ENCODE measurements at places on chromosomes 12 and 14. TPM values are rescaled to one million over a fixed set of nuclear protein-coding genes. Genes with fewer than 3 reads are reported as not detected.

The HSPB8 gene
- total RNA-seq = 447 TPM

The ZNF641 gene
- total RNA-seq = 28.4 TPM

The KLHDC2 gene
- total RNA-seq = 72.2 TPM

The ALDH1L2 gene
- 6.0 TPM for total RNA-seq

The ST8SIA1 gene
- 8.3 TPM for total RNA-seq

The PLXNC1 gene
- 6.9 TPM for total RNA-seq

- DNase-seq = no peak
Observed at GRCh38 chr14:51692646-51693045, 40.9 kb downstream of the FRMD6 start.

- no peak for DNase-seq
Observed at GRCh38 chr12:105522166-105522825, 191.8 kb downstream of the C12orf75 start.

DNA sequence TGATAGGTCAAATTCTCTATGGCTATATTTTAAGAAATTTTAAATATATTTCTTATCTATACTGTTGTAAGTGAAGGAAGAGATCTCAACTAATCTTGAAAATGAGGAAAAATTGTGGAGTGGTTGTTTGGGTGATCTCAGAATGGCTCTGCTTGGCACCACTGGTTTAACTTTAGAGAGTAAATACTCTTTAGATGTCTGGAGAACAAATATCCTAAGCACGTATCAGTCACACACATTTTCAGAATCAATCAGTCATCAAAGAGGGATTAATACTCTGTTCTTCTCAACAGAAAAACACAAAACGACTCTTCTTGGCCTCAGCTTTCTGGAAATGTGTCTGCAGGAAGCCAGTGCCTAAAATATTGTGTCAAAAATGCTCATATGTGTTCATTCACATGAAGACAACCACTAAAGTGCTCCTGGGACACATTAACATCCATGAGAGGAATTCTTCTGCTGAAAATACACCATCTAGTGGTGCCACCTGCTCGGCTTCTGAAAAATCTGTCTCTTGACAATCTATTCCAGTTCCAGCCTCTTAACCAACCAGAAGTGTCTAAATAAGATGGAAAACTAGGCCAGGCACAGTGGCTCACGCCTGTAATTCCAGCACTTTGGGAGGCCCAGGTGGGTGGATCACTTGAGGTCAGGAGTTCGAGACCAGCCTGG lies 81.1 kb upstream of the CCDC198 start:
- DNase-seq = no peak

DNA sequence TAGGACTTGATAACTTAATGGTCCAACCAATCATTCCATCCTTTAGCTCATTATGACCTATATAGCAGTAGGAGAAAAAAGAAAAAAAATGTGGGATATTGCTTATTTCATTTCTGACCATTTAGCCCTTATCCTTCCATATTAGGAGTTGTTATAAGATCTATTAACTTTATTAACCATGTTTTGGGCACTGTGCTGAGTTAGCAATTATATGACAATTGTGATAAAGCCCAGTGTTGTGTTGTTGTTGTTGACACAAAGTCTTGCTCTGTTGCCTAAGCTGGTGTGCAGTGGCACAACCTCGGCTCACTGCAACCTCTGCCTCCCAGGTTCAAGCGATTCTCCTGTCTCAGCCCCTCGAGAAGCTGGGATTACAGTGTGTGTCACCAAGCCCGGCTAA lies 569.7 kb upstream of the FOXG1 start:
- no peak for DNase-seq

DNA sequence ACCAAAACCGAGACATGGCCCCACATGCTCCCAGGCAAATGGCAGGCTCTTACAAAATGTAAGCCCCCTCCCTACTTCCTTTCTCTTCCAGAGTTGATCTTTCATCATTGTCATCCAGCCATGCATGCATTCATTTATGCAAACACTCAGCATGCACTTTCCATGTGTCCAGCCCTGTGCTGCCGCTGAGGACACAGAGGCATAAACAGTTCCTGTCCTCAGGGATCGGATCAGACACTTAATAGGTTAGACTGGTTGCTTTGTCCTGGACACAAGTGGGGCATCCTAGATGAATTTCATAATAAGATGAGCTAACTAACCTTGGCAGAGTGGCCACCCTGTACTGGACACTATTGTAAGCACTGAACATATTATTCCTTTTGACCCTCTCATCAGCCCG lies 23.1 kb downstream of the PRIMA1 start:
- no peak for DNase-seq

- DNase-seq = no peak
Observed at GRCh38 chr14:21299562-21300130, 19.8 kb downstream of the RPGRIP1 start.

- DNase-seq = no peak
Observed at GRCh38 chr12:132211816-132212215, 67.6 kb downstream of the NOC4L start.

GRCh38 chr12:69469854-69470188 lies 367 bp upstream of the FRS2 start:
- DNase-seq = no peak

GRCh38 chr14:100664841-100665510 lies 61.7 kb upstream of the DLK1 start:
- no peak for DNase-seq

DNA sequence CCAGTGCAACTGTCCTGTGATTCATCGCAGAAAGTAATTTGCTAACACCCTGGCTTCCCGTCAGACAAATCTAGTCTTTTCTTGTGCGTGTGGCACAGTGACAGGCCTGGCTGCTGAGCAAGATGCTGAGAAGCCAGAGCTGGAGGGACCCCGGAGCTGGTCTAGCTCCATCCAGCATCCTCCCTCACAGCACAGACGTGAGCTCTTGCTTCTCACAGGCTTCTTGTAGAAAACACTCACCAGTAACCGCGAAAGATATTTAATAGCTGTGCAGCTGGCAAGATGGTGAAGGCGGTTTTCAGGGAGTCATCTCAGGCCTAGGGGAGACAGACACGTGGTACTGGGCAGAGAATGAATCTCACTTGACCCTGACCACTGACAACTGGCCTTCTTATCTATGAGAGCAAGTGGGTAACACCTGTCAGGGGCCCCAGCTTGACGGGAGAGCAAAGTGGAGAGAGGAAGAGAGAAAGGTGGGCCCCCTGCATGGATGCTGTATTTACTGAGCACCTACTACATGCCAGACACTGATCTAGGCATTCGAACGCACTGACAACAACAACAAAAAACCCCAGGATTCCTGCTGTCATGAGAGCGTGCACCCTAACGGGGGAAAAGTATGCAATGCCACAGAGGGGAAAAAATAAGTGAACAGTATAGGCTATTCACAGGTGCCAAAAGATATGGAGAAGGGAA lies 63.3 kb downstream of the CCDC88C start:
- DNase-seq = no peak

DNA sequence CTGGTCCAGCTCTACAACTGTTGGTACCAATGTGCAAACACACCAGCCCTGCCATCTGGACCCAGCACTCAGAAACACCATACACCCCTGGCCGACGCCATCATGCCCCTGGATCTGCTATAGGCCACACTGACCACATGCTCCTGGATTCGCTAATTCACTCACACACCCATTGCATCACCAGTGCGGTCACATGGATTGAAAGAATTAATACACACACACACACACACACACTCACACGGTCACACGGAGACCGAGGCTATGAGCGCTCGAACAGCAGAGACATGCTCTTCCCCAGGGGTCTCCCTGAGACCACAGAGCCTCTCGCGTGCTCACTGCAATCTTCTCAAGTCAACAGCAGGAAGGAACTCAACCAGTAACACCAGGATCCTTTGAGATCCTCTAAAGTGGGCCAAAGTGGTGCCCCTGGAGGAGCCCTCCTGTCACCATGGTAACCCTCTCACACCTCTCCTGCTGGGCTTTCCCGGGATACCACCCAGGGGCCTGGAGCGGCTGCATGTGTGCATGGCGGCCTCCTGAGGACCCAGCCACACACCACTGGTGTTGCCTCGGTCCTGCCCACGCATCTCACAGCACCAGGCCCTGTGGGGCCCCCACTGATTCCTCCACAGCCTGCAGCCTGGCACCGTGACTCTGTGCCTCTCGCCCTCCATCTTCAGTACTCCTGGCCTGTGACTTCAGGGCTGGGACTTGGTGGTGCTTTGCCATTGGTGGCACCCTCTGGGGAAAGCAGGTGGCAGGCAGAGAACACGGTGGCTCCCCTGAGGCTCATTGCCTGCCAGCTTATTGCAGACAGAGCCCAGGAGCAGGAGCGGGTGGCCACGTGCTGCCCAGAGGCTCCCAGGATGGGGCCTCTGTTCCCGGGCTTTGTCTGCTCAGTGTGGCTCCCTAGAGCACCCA lies 15.1 kb downstream of the LRTM2 start:
- DNase-seq = no peak

DNA sequence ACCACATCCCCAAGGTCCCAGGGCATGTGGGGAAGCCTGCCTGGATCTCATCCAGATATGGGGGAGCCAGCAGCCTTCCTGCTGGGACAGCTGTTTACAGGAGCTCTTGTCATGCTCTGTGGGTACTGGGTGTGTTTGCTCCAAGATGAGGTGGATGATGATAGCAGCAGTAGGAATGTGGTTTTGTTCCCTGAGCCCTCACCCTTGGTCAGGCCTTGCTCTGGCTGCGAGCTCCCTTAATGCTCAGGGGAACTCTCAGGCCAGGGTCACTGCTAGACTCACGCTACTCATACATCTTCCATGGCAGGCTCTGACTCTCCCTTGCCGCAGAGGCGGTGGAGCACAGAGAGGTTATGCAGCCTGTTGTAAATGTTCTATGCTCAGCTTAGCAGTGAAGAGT lies 990.3 kb downstream of the AACS start:
- DNase-seq = no peak

DNA sequence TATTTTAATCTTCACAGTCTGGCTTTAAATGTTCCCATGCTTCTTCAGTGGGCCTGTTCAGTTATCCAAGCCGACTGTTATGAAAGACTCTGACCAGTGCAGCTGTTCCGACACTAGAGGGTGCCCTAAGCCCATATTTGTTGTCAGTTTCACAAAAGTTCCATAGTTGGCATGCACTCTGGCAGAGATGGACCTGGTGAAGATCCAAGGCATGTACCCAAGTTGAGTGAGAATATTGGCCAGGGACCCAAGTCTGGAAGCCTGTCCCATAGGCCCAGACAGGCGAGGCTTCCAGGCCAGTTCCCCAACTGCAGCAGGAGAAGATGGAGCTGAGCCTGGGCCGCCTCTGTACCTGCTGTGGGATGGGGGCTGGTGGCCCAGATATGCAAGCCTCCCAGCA lies 27.4 kb upstream of the GUCY2C start:
- no peak for DNase-seq

DNA sequence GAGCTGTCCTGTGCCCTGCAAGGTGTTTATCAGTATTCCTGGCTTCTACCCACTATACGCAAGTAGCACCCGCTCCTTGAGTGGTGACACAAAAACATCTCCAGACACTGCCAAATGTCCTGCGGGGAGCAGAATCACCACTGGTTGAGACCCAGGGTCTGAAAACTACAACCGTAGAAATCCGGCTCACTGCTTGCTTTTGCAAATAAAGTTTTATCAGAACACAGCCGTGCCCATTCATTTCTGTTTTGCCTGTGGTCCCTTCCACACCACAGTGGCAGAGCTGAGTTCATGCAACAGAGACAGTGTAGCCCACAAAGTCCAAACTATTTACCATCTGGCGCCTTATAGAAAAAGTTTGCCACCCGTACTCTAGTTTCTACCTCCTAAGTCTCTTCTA lies 125.7 kb upstream of the DIO3 start:
- DNase-seq = no peak

DNA sequence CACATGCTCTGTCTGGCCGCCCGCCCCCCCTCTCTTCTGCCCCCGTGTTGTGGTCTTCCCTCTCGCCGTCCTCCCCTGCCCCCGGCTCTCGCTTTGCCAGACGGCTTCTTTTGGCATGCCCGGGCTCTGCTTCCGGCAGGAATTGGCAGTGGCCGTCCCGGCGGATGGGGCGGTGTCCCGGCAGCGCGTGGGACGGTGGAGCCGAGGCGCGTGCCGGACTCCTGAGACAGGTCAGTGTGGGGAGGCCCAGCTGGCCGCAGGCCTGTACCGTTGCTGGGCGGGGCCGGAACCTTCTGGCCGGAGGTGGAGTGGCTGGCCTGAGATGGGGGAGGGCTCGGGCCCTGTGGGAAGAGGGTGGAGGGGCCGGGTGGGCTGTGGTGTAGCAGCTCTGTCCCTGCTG lies 17.1 kb downstream of the KIF26A start:
- DNase-seq = no peak

DNA sequence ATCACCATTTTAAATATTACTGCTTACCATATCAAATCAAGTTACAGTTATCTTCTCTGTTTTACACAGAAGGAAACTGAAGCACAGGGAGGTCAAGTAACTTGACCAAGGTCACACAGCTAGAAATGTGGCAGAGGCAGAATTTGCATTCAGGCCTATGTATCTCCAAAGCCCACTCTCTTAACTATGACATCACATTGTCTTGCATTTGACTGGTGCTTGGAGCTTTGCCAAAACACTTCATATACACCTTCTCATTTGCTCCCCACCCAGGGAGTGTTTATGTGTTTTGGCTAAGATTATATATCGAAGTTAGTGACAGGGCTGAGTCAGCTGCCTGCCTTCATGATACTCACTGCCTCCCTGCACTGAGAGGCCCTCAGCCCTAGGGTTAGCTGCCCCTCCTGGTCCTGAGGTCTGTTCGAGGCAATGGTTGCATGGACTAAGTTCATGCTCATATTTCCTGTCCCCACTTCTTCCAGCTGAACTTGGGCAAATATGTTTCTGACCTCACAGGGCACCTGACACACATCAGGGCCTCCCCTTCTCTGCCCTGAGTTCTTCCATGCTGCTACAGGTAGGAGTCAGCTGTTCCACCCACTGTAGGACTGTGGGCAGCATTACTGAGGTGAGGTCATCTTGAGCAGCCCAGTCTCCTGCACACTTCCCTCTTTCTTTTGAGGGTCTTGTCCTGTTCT lies 1.8 kb downstream of the GALNT6 start:
- DNase-seq = no peak

DNA sequence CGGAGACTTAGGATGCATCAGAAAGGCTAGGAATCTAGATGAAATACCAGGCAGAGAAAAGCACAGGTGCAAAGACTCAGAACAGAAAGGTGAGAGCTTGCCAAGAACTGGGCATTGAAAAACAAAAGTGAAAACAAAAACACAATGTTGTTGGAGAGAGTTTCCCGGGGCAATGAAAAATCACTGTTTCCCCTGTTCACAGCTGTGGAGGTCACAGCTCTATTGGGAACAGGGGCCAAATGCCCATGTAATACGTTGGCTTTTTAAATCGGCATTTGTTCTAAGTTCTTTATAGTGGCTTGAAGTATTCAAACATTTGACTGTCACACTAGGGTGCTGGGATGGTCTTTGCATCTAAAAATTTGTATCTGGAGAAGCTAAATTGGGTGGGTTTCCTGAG lies 108.3 kb downstream of the SLC15A4 start:
- no peak for DNase-seq
